CD4-positive, alpha-beta T cell treated with Interleukin-2 at 100 ng/mL for 4 hours (primary cell): ENCODE measurements at places on chromosomes 4 and X.

- no peak for DNase-seq
These were observed 2576.8 kb downstream of the PCDH7 start for GRCh38 chr4:33296876-33297455.

DNA sequence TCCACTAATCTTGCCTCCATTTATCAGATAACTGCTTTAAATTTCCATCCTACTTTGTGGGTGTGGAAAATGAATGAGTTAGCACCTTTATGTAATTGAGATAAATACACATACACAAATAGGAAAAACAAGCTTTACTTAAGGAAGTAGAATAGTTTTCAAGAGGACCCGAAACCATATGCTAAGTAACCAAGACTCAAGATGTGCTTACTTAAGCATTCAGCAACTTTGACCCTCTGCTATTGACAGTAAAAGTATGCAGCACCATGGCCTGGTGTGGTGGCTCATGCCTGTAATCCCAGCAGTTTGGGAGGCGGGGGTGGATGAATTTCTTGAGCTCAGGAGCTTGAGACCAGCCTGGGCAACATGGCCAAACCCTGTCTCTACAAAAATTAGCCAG, 29.9 kb downstream of the RNF175 start:
- DNase-seq = no peak

GRCh38 chr4:158936238-158936637, 166.6 kb upstream of the RAPGEF2 start:
- DNase-seq = no peak

DNA sequence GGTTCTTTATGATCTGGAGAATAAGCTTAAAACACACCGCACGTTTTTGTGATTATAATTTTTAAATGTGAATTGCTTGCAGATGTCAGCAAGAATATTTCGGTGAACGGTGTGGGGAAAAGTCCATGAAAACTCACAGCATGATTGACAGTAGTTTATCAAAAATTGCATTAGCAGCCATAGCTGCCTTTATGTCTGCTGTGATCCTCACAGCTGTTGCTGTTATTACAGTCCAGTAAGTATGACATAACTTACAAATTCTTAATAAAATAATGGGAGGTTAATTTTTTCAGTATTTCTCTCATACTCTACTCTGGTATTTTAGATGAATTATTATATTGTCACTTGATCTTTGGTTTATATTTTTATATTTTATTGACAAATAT, 5.4 kb downstream of the AREG start:
- no peak for DNase-seq

DNA sequence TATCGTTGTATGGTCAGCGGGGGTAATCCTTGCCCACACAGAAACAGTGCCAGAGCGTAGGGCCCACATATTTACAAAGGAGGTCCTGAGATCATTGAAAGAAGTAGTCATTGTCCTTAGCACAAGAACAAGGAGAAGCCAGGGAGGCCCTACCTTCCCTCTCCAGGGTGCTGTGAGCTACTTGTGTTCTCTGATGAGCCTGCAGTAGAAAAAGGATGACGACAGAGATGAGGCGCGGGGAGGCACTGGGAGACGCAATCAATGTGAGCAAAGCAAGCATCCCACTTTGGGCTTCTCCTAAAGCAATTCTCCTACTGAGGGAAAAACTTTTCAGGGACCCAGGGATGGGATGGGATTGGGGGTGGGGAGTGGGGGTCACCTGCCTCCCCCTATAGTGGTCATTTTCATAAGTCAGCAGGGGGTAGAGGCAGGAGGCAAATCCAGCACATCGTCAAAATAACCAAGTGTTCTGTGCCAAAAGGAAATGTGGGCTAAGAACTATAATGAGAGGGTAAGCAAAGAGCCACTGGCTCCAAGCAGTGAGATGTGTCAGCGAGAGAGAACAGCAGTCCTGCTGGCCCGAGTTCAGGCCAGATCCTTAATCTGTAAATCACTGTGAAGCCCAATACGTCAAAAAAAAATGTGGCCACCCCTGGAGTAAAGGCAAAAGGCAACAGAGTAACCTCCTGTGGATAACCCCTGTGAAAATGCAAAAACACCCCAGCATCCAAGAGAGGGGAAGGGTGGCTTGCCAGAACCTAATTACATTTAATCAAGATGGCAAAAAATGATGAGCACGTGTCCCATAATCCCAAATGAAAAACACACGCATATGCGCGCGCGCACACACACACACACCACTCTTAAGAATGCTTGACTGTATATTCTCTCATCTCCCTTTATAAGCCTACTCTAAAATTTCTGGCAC, 136.6 kb upstream of the HHIP start:
- no peak for DNase-seq

DNA sequence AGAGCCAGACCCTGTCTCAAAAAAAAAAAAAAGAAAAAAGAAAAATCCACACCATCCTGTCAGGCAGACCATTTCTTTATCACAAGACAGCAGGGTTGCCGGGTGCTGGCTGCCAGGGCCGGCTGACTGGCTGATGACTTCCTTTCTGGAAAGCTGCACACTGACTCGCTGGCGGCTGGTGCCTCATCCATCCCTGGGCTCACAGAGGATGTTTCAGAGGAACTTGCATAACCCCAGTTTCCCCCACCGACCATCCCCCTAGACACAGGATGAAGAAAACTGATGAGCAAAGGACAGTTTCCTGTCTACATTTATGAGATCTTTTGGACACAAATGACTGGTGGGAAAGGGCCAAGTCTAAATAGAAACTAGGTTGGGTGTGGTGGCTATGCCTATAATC, 14.1 kb downstream of the HPSE start:
- no peak for DNase-seq

DNA sequence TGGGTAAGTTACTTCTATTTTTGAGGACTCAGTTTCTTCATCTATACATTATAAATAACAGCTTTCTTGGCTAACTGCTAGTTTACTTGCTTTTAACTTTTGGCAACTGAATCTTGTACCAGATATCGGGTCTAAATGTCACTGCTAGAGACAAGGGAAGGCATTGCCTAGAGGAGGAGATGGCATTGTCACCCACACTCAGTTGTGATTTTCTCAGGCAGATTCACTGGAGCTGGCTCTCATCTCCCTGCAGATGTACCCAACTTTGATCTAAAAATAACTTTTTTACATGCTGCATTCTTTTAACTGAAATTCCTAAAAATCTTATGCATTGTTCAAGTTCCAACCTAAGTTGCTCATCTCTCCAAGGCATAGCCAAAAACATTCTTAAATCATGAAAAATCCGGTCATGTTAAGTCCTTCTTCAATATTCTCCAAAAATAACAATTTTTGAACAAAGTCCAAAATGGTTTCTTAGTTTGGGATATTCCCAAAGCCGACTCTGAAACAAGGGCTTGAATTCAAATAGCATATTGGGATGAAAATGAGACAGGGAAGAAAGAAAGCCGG, 469.0 kb upstream of the BOD1L1 start:
- no peak for DNase-seq

DNA sequence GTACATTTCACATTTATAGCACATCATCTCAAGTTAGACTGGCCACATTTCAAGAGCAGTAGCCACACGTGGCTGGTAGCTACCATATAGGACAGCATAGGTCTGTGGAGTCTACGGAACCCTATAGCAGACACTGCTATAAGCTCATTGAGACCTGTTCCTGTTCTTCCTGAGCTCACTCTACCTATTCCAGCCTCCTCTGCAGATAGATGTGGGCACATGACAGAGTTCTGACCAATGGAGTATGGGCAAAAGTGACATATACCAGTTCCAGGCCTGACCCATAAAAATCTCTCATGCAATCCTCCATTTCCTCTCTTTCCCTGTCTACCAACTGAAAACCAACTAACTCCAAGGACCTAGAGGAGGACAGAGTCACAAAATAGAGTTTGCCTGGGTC, 3.5 kb upstream of the HDAC6 start:
- no peak for DNase-seq

DNA sequence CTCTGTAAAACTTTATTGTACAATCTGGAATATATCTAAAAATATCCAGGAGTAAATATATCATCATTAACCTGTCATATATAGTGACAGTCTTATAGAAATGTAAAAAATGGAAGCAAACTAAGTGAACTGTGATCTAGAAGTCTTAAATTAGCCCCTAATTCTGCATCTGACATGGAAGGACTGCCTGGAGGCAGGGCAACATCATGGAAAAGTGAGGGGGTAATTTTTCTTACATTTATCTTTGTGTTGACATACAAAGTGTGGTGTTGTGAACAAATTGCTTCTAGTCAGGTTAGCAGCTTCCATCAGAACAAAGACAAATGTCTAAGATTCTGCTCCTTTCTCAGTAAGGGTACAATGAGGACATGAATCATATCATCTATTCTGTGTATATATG, 186.3 kb downstream of the C4orf33 start:
- DNase-seq = no peak

DNA sequence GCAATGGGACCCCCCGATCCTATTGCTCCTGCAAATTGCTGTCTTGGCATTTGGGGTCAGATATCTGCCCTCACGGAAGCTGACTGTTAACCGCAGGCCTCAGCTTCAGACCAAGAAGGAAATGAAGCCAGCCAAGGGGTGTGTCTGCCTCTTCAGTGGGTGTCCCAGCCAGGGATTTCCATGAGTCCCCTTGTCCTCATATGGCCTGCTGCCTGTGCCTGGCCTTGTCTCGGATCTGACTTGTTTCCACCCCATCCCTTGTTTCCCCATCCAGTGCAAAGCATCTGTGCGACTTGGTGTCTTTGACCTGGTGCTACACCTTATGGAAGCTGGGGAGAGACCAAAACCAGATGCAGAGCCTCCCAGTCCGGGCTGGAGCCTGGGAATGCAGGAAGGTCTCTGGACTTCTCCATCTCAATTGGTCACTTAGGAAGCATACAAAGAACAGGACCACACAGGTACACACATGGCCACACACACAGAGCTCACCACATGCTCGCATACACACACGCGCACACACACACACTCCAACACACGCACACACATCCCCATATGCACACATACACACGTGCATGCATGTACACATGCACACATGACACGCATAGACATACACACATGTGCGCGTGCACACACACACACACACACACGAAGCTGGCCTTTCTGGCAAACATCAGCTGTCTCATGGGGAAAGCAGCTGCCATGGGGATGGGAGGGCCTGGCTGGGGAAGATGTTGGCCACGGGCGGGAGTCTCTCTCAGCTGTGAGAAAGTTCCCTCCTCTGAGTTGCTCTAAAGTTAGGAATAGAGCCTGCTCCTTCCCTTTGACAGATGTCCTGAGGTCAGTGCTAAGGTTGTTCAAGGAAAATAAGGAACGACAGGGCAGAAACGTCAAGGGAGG, 65.5 kb downstream of the CRMP1 start:
- no peak for DNase-seq

DNA sequence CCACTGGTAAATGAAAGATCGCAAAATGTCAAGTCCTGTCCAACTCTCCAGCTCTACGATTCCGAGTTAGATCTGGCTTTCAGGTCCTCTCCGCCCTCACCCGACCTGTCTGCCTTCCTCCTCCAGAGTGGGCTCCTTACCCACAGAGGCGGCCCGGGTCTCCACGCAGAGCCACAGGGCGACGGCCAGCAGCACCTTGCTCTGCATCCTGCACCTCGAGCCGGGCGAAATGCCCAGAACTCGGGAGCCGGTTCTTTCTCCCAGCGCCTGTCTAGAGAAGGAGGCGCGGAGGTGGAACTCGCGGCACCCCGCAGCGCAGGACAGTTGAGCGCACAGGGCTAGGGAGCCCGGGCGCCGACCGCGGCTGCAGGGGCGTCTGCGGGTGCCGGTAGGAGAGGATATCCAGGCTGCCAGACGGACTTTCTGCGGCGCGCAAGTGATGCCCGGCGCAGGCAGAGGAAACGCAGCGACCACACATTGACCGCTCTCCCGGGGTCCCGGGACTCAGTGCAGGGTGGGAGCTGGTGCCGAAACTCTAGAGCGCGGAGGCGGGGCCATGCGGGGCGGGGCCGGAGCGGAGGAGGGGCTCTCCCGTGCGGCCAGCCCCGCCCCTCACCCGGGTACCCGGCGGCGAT, at the start of gene KDR:
KDR (minus strand) TSS at position 509 of the 635 bp plus-strand sequence; CDS start at position 207, 302 bp downstream.
- DNase-seq = no peak

- DNase-seq = no peak
These were observed 980 bp downstream of the AP1S2 start for GRCh38 chrX:15853586-15854079.

GRCh38 chr4:5125321-5125720, 74.0 kb downstream of the STK32B start:
- DNase-seq = no peak

GRCh38 chr4:169848018-169848417, 90.3 kb upstream of the HPF1 start:
- no peak for DNase-seq

DNA sequence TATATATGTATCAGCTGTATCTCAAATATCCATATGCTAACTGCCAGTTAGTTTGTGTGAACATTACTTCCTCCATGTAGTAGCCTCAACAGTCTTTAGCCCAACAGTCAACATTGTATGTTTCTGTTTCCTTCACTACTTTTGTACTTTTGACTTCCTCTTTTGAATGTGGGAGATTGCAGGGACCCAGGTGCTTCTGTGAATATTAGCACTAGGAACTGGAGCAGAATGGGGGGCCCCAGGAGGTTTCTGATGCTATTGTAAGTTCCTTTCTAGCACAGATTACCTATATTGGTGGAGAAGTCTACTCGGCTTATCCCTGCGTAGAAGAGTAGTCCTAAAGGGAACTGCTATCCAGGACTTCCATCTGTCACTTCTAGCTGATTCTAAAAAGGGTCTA, 2.3 kb downstream of the PLAC8 start:
- peak; percentile 31 for DNase-seq

DNA sequence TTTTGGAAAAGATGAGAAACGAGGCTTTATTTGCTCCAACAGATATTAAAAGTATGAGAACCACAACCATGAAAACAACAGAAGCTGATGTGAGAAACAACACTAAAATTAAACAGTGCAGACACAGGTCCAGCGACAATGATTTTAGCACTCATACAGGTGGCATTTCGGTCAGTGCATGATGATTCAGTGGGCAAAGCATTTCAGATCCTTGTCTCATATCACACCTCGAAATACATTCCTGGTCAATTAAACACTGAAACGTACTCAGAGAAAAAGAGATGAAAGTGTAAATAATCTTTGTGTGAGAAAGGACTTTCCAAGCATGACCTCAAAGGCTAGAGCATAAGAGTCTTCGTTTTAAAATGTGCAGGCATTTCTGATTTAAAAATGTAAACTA, 85.2 kb downstream of the ACOX3 start:
- no peak for DNase-seq

- DNase-seq = no peak
These were observed 18.7 kb upstream of the DDIT4L start for GRCh38 chr4:100208964-100209363.

GRCh38 chr4:152359208-152360044, 176.5 kb downstream of the FBXW7 start:
- no peak for DNase-seq

- DNase-seq = no peak
These were observed 47.0 kb downstream of the ANXA10 start for GRCh38 chr4:168139336-168139735.

DNA sequence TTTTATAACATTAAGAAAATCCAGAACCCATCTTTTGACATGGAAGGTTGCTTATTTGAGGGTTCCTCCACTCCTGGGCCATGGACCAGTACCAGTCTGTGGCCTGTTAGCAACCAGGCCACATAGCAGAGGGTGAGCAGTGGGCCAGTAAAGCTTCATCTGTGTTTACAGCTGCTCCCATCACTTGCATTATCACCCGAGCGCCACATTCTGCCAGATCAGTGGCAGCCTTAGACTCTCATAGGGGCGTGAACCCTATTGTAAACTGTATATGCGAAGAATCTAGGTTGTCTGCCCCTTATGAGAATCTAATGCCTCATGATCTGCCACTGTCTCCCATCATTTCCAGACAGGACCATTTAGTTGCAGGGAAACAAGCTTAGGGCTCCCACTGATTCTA, 58.6 kb downstream of the NDST4 start:
- no peak for DNase-seq
